ENCODE measurements at places on chromosomes 11 and 22. TPM values are rescaled to one million over a fixed set of nuclear protein-coding genes. Genes with fewer than 3 reads are reported as not detected.

DNA sequence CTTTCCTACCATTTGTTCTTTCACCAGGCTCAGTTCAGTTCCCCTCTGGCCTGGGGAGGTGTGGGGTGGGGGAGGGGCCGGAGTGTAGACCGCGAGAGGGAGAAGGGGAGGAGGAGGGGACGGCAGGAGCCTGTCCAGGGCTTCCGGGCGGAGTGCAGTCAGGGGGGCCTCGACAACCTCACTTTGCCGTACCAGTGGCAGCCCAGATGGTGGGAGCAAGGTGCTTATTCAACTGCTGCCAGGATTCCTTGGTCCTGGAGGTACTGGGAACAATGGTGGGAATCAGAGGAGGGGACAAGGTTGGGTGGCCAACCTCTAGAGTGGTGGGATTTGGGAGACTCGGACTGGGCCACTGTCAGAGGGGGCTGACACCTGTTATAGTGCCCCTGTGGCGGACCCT is 1.2 kb downstream of the BACE1 start:
- DNase-seq = peak; percentile 29

- no peak for DNase-seq
Observed at GRCh38 chr11:103031834-103032233, 60.1 kb downstream of the DCUN1D5 start.

- DNase-seq = no peak
Observed at GRCh38 chr11:110026858-110027626, 66.2 kb upstream of the ZC3H12C start.

- peak; percentile 13 for DNase-seq
Observed at GRCh38 chr11:74466916-74467885, at the start of gene KCNE3. Gene KCNE3 (minus strand): TSS chr11:74467549. CDS start chr11:74457563, 9,986 bp downstream.

DNA sequence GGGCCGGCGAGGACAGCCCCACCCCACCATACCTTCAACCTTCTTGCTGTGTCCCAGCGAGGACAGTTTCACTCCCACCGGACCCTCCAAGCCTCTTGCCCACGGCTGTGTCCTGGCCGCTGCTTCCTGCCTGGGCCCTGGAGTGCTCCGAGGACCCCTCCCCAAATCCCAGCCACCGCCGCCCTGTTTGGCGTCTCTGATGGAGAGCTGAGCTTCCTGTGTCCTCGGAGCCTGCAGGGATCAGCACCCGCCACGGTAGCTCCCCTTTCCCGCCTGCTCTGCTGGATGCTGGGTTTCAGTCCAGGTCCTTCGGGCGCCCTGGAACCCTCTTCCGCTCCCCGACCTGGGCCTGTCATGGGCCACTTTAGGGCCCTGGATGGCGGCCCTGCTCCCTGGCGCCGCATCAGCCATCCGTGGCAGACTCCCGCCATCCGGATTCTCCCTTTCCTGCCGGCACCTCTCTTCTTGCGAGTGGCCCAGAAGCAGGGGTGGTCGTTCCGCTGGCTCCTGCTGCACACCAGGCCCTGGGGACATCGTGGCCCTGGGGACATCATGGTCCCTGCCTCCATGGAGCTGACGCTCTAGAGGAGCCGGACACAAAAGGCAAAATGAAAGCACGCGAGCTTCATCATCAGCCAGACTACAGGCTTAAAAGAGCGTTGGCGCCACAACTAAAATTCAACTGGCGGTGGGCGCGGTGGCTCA is 34.3 kb upstream of the GAL start:
- DNase-seq = no peak

GRCh38 chr22:46193898-46194310 is 43.6 kb downstream of the PPARA start:
- no peak for DNase-seq

GRCh38 chr11:83816572-83817187 is 530.5 kb upstream of the CCDC90B start:
- no peak for DNase-seq

PHOX2A gene
- 26.6 TPM for total RNA-seq

MMP12 gene
- total RNA-seq = not detected

HSPA8 gene
- 960 TPM for total RNA-seq

MYEOV gene
- 0.34 TPM for total RNA-seq

OR52B6 gene
- not detected for total RNA-seq

KBTBD3 gene
- total RNA-seq = 7.0 TPM

PRRG4 gene
- 1.6 TPM for total RNA-seq

ARVCF gene
- total RNA-seq = 8.4 TPM
